ENCODE measurements at places on chromosomes 7 and 10.

GRCh38 chr7:120226188-120226587, 46.8 kb upstream of the KCND2 start:
- no peak for DNase-seq

GRCh38 chr7:120939345-120939744, 11.2 kb upstream of the ING3 start:
- no peak for DNase-seq

DNA sequence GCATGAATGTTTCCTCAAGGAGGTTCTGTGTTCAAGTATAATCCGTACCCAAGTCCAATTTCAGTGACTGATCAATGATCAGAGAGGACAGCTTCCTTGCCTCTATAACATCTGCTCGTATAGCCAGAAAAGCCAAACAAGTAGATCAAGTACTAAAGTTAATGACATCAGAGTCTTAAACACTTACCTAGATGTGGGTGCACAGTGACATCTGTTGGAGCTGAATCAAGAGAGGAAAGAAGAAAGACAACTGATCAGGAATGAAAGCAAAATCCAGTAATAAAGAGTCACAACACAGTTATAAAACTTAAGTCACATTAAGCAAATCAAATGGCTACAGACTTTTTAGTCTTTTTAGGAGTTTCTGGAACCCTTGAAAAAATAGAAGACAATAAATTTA, 236.5 kb downstream of the RELN start:
- no peak for DNase-seq

DNA sequence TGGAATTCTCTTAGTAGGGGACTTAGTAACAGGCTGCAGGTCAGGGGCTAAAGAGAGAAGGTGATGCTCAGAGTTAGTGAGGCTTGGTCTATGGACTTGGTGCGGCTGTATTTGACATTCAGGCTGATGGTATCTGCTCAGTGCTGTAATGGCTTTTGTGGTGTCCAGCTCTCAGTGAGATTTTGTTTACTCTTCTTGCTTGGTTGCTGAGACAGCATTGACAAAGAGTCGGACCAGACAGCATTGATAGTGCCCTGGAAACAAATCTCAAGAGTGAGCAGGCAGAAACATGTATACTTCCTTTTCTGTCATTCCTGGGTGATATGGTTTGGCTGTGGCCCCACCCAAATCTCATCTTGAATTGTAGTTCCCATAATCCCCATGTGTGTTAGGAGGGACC, 202.0 kb downstream of the STK31 start:
- no peak for DNase-seq

- no peak for DNase-seq
Measured at GRCh38 chr7:33722383-33723101, 182.8 kb upstream of the BMPER start.

DNA sequence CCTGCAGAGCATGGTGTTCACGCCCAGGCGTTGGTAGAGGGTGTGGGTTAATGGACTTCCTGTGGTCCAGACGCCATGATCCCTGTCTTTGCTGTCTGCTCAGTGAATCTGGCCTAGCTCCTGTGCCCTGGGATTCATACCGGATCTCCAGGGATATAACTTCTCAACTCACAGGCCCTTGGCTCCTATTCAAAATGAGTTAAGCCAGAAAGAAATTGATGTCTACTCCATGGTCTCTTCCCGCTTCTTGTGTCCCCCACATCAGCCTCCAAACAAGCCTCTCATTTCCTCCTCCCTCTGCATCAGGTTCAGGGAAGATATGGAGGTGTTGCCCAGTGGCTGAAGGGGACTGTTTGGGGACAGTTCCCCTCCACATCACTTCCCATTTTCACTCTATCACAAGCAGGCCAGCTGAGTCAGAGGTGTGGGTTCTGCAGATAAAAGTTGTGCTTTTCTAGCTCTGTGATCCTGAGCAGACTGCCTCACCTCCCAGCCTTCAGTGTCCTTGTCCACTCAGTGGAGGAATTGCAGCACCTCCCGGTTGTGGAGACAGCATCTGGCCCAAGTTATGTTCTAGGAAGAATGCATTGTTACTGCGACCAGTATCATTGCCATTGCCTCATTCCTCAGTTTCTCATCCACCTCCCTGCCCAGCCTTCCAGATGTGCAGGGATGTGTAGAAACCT, 22.5 kb downstream of the AKR1E2 start:
- no peak for DNase-seq

- DNase-seq, result no peak
Measured at GRCh38 chr10:107701943-107702342, 537.4 kb upstream of the SORCS1 start.

- DNase-seq, result no peak
Measured at GRCh38 chr7:64875658-64876406, 27.2 kb upstream of the ZNF273 start.

DNA sequence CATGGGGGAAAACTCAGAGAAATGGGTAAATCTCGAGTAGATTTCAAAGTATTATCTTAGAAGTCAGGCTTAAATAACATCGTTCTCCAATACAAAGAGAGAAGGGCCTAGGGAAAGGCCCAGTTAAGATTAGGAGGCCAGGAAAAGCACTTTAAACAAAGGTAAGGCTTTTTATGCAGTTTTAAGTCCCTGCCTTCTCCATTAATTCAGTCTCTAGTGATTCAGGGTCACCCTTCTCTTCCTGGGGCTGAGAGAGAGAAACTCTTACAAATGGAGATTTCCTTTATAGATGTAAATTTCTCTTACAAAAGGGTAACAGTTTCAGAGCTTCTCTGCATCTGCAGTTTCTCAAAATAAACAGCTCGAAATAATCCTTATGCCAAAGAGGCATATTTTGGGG, 179.3 kb downstream of the HECW1 start:
- no peak for DNase-seq

DNA sequence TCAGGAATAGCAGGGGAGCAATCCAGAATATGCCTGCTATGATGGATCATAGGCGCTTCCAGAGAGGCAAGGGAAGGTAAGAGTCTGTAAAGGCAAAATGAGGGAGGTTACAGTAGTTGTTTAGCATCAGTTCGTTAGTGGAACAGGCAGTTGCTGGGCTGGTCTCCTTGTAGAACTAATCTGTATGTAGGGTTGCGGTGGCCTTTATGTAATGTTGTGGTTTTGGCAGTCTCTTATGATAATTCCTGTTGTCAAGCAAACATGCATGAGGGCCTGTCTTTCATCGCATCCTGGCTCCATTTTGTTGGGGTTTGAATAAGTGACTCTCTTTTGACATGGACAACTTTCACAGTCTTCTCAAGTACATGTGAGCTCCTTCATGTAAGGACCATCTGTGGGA, 427.8 kb upstream of the LRGUK start:
- DNase-seq, result no peak

DNA sequence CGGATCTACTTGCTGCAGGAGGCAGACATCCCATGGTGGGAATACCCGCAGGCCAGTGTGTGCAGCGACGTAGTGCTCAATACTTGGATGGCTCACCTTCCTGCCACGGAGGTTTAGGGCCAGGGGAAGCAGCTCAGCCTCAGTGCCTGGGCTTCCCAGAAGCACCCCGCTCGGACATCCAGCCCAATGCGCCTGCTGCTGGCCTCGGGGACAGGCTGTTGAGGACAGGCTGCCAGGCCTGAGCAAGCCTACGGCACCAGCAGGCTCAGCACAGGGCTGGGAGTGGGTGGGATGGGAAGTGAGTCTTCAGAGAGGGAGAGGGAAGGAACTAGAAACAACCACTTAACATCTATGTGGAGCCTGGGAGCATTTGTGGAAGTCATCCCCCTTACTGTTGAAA, 441.3 kb upstream of the MGMT start:
- no peak for DNase-seq

- no peak for DNase-seq
Measured at GRCh38 chr10:58389024-58389423, 3.8 kb downstream of the TFAM start.

Measured in NCI-H1048 (cell line).